ENCODE measurements at places on chromosomes 5 and 9.

- no peak for DNase-seq
Measured at GRCh38 chr5:60332244-60333004, 367.5 kb downstream of the DEPDC1B start.

DNA sequence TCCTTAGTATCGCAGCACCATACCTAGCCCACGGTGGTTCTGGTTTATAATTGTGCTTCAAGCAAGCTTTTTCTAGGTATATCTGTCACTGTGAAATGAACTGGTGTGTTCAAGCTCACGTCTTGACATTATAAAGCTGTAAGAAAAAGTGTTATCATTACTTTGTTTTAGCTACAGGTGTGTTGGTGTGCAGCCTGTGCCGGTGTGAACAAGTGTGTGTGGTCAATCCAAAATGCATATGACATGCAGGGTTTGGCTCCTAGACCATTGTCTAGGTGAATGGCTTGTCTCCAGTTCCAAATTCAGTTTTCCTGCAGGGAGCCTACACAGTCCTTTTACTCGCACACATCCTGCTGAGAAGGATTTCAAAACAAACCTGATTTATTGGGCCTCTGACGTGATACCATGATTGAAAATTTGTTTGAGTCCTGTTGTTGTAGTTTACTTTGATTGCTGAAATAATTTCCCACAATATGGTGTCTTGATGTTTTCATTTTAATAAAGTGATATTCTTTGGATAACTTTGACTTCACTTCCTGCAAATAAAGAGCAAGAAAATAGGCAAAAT, 3.7 kb downstream of the LSM11 start:
- no peak for DNase-seq

DNA sequence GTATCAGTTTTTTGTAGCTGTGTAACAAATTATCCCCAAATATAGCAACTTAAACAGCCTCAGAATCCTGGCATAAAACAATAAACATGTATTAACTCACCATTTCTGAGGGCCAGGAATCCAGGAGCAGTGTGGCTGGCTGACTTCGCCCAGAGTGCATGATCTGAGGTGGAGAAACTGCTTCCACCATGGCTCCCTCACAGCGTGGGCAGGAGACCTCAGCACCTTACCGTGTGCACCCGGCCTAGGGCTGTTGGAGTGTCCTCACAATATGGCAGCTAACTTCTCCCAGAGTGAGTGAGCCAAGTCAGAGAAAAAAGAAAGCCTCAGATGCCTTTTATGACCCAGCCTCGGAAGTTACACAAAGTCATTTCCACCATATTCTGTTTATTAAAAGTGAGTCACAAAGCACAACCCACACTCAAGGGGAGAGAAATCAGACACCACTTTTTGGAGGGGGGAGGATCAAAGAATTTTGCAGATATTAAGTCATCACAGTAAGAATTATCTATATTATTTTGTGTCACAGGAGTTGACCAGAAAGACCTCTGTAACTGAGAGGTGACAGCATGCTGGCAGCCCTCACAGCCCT, 59.6 kb downstream of the TSTD2 start:
- DNase-seq = no peak

DNA sequence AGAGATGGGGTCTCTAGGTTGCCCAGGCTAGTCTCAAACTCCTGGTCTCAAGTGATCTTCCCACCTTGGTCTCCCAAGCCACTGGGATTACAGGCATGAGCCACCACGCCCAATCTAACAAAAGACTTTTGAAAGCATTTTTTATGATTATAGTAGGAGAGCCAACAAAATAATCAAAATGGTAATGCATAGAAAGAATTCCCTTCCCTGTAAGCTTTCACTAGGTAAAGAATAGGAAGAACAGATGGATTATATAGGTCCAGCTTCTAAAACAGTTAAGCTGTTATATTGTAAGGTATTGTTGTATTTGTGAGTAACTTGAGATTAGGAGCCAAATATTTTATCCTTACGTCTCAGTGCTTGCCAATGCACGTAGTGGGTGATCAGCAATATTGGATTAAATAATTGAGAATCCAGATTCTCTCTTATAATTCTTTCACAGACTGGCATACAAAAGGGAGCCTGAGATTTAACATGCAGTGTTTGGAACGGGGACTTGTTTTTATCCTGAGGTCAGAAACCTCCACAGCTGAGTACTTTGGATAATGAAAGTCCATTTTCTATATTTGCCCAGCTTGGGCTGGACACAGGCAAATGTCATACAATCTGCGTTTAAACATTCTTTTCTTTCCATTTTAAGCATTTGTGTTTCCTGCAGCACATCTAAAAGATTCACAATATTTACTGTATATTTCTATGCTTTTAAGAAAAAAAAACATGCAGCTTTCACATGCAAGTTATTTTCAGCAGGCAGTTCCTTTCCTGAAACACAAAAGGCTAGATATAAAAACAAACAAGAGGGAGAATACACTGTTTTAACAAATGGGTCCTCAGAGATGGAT, 238.4 kb downstream of the ARRDC3 start:
- no peak for DNase-seq

GRCh38 chr5:102590467-102590866, 91.7 kb upstream of the SLCO6A1 start:
- DNase-seq = no peak

DNA sequence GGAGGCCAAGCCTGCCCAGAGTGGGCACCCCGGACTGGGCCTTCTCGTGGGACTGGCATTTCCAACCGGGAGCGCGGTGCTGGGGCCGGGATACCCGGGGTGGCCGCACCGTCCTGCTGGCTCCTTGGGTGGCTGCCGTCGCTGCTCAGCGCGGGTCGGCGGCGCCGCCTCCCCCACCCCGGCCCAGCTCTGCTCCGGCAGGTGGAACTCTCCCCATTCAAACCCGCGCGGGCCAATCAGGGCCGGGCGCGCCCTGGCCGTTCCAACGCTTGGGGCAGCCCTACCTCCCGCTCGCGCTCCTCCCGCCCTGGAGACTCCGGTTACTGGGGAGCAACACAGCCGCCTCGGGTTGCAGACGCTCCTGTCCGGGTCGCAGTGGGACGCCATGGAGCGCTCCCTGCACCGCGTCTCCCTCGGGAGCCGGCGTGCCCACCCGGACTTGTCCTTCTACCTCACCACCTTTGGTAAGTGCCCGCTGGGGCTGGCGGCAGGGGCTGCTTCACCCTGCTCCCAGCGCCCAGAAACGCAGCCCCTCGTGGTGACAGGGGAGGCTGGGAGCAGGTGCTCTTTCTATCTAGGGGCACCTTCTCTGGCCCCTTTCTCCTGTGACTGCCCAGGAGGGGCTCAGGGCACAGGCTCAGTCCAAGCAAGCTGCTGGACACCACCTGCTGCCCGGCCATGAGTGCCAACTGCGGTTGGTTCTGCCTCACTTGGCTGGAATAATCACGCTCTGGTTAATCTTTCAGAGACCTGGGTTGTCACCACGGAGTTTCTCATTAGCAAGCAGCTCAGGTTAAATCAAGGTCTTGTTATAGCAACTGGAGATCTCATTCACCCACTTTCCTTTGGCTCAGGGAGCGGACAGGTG, at the start of gene RGS3:
Gene RGS3 (plus strand): TSS at position 310 of the 868 bp plus-strand sequence. CDS start 76 bp downstream, at position 386.
- DNase-seq = no peak

DNA sequence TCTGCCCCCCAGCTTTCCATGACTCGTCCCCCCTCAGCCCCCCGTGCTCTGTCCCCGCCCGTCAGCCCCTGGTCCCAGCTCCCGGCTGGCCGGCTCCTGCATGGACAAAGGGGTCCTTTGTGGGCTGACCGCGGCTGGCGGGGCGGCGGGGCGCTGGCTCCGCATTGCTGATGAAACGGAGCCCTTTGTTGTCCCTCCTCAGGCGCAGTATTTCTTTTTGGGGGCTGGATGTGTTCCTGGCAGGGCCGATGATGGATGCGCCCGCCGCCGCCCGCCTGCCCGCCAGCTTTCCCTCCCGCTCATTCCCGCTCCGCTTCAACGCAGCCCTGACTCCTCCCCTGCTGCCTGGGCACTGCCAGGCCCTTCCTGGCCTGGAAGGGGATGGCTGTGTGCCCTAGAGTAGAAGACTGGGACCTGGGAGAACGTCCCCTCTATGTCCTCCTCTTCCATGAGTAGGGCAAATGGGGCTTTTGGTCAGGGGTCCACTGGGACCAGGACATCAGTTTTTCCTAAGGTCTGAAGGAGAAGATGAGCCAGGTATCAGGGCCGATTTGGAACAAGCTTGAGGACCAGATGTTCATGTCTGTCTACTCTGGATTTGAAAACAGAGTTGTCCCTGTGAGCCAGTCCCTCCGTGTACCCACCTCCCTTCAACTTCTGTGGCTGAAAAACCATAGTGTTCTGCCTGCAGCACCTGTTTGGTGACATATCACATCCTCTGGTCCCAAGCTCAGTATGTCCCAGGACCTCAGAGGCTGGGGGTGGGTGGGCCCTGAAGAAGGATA, 29.0 kb downstream of the CXXC5 start:
- DNase-seq = no peak
